ENCODE measurements at places on chromosomes 7 and 10.

DNA sequence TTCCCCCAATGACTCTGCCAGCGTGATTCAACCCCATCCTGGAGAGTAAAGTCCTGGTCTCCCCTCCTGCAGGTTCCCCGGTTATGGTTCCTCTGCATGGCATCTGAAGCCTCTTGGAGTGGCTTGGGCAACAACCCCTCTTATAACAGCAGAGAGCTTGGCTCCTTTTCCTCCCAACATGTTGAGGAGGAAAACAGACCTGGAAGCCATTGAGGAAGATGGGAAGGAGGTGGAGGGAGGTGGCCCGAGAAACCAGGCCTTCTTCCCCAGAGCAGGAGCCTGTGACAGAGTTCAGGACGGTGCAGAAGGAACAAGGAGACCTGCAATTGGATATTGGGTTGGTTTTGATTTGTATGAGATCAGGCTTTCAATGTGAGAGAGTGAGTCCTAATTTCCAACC lies 184.0 kb upstream of the ADCY1 start:
- DNase-seq = no peak

DNA sequence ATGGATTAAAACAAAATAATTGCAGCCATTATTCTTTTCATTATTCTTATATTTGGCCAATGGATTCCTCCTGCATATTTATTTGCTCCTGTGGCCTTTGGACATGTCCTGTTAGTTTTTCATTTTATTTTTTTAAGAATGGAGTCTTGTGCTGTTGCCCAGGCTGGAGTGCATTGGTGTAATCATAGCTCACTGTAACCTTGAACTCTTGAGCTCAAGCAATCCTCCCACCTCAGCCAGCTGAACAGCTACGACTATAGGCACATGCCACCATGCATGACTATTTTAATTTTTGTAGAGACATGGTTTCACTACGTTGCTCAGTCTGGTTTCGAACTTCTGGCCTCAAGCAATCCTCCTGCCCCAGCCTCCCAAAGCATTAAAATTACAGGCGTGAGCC lies 42.7 kb upstream of the SRI start:
- no peak for DNase-seq

GRCh38 chr7:127571741-127572505 lies 13.5 kb downstream of the GCC1 start:
- no peak for DNase-seq

DNA sequence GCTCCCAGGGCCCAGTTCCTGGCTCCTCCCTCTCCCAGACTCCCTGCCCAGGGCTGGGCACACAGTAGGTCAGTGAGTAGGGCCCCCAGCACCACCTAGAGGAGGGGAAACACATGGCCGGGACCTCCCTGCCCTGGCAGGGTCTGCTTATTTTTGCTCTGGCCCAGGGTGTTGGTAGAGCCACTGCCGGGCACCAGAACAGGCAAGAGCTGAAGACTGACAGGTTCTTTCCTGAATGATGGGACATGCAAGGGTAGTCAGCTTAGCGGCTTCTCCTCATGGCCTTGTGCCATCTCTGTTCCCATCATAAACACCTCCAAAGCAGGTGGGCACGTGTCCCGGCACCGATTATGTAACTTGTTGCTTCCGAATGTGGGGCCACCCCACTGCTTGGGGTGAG lies 86.5 kb downstream of the NEURL1 start:
- DNase-seq = no peak

- DNase-seq = no peak
These were observed 52.2 kb upstream of the SUN1 start for GRCh38 chr7:780081-780480.

- no peak for DNase-seq
These were observed 10.9 kb downstream of the NRBF2 start for GRCh38 chr10:63143987-63144386.

GRCh38 chr7:23811540-23811939 lies 101.5 kb downstream of the STK31 start:
- no peak for DNase-seq

- DNase-seq = no peak
These were observed 149.6 kb upstream of the PPP2R2D start for GRCh38 chr10:131750973-131751826.

DNA sequence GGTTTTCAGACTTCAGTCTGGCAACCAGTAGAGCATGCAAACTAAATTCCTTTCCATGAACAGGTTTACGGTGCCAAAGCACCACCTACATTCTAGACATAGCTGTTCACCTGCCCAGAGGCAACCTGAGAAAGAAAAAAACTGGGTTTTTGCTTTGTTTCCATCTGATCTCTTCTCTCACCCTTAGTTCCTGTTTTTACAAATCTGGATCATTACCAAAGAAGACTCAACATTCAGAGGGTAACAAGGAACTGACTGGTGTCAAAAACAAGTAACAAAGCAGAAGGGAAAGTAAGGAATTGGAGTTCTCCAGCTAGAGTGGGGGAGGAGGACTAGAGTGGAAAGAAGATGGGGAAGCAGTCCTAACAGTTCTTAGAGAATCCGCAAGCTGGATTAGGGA lies 36.4 kb downstream of the CPVL start:
- DNase-seq = no peak

Measured in activated naive CD4-positive, alpha-beta T cell (primary cell).